Type B pancreatic cell (in vitro differentiated cells): ENCODE measurements at places on chromosomes 11 and 22.

GRCh38 chr11:87039371-87039770 lies 1.6 kb downstream of the TMEM135 start:
- peaks cover 27% of the 10 kb centered on the region for H3K4me1 ChIP-seq
- H3K36me3 ChIP-seq: peaks cover 29% of the 10 kb centered on the region
- DNase-seq: no peak
- H3K4me3 ChIP-seq: peak overlapping the region; percentile 99
- no peaks in the 10 kb centered on the region for H3K27me3 ChIP-seq

DNA sequence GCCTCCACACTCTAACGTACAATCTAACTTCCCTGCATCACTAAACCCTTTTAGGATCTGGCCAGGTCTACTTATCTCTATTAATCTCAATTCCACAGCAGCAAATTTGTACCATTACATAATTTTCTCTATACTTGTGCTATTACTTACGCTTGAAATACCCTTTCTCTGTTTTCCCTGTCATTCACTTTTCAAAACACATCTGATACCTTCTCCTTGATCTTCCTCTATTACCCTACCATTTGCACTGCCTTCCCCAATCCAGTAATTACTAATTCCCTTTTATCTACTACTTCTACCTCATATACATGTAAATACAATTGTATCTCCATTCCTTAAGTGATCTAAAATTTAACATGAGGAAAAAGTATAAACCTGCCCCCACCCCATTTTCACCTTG lies 14.0 kb downstream of the CHORDC1 start:
- no peak for DNase-seq
- no peak overlapping the region for H3K4me3 ChIP-seq
- H3K4me1 ChIP-seq: no peaks in the 10 kb centered on the region
- no peak overlapping the region for H3K27ac ChIP-seq
- H3K27me3 ChIP-seq: no peaks in the 10 kb centered on the region

DNA sequence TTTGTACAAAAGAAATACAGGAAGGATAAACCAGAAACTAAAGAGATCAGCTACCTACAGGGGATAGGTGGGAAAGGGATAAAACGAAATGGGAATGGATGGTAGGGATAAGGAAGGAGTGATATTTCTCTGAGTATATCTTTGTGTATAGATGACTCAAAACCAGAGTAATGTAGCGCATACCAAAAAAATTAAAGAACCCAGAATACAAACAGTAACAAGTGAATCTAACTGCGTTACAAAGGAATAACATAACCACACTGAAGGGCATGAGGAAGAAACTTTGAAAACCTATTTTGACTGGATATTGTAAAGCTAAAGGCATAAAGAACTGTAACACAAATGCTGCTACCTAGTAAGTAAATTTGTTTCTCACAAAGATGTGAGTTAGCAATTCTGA lies 37.9 kb downstream of the MAPK1 start:
- no peak for DNase-seq
- no peak overlapping the region for H3K4me3 ChIP-seq
- no peaks in the 10 kb centered on the region for H3K36me3 ChIP-seq

GRCh38 chr11:102138670-102139069 lies 28.4 kb downstream of the YAP1 start:
- H3K36me3 ChIP-seq: peaks cover 40% of the 10 kb centered on the region
- DNase-seq: no peak
- H3K4me1 ChIP-seq: peaks cover 43% of the 10 kb centered on the region

- H3K4me1 ChIP-seq: peaks cover 42% of the 10 kb centered on the region
- H3K27ac ChIP-seq: peak overlapping the region; percentile 82
- H3K27me3 ChIP-seq: no peaks in the 10 kb centered on the region
Measured at GRCh38 chr11:129733981-129734380, 81.7 kb upstream of the TMEM45B start.

DNA sequence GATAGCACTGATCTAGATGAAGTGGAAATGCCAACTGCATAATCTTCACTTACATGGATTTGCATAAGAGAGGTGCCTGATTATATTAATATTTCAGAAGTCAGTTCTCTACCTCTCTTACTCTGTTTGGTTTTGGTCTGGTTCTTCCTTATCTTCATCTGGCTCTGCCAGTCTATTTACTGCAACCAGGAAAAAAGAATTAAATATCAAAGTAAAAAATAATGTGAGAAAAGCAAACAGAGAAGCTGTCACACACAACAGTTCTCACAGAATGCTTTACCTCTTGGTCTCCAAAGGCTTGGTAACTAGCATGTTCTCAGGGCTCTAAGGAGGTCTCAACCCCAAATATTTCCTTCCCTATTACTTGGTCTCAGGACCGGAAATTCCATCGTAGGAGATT lies 6.7 kb downstream of the VSIG10L2 start:
- H3K36me3 ChIP-seq: peaks cover 7% of the 10 kb centered on the region
- H3K4me1 ChIP-seq: peaks cover 13% of the 10 kb centered on the region
- H3K4me3 ChIP-seq: no peak overlapping the region
- H3K27me3 ChIP-seq: no peaks in the 10 kb centered on the region
- no peak for DNase-seq

- no peaks in the 10 kb centered on the region for H3K36me3 ChIP-seq
- no peak overlapping the region for H3K27ac ChIP-seq
- DNase-seq: no peak
- peaks cover 4% of the 10 kb centered on the region for H3K4me1 ChIP-seq
- no peak overlapping the region for H3K4me3 ChIP-seq
Measured at GRCh38 chr22:46560696-46561295, 23.4 kb upstream of the CELSR1 start.

DNA sequence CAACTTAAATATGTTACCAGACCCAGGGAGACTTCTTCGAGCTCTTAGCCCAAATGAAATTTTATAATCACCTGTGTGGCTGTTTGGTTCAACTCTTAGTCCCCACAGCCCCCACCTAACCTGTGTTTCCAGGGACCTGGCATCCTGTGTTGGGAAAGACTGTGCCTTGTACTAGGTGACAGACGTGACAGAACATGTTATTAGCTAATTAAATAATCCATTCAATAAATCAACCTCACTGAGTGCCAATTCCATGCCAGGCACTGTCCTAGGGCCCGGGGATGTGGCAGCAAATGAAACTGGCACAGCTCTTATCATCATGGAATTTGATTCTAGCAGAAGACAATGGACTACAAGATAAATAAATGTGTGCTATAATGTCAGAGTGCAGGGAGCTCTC lies 431.9 kb downstream of the MIAT start:
- DNase-seq: no peak
- no peak overlapping the region for H3K27ac ChIP-seq
- H3K27me3 ChIP-seq: peaks cover 26% of the 10 kb centered on the region
- H3K4me3 ChIP-seq: no peak overlapping the region
- peaks cover 7% of the 10 kb centered on the region for H3K4me1 ChIP-seq

DNA sequence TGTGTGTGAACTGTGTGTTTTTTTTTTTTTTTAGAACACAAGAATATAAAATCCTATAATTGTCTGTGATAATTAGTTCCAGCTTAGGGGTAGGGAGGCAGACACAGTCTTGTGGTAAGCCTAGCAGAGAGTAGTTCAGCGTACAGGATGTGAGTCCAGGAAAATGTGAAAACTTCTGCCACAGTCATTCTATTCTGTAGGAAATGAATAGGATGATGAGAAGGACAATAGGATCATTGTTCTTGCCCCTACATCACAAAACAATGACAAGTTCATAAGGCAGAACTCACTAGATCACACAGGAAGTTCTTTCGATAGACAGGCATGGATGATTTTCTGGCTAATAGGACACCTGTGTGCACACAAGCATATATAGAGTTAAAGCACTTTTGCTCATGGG lies 132.2 kb downstream of the NAV2 start:
- DNase-seq: no peak
- no peak overlapping the region for H3K4me3 ChIP-seq
- no peak overlapping the region for H3K27ac ChIP-seq
- H3K36me3 ChIP-seq: no peaks in the 10 kb centered on the region
- no peaks in the 10 kb centered on the region for H3K27me3 ChIP-seq

- no peak for DNase-seq
- no peak overlapping the region for H3K4me3 ChIP-seq
- peaks cover 68% of the 10 kb centered on the region for H3K36me3 ChIP-seq
Measured at GRCh38 chr11:68521969-68522652, 61.6 kb downstream of the PPP6R3 start.

- peaks cover 12% of the 10 kb centered on the region for H3K27me3 ChIP-seq
- H3K27ac ChIP-seq: no peak overlapping the region
- H3K36me3 ChIP-seq: no peaks in the 10 kb centered on the region
- H3K4me3 ChIP-seq: no peak overlapping the region
Measured at GRCh38 chr11:1126935-1127663, 30.7 kb upstream of the MUC5AC start.

DNA sequence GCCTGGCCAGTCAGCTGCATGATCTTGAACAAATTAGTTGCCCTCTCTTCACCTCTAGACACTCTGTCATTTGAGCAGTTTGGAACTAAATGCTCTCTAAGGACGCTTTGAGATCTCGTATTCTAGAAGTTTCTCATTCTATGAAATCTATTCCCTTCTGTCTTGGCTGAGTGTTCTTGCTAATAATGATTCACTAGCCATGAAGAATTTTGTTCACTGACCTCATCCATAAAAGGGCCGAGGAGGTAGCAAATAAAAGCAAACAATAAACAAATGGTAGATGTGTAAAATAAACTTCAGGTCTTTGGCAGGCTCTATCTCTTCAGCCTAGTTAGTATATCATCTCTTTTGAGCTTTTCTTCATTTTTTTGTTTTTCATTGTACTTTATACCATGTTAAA lies 76.6 kb downstream of the USP35 start:
- no peak overlapping the region for H3K4me3 ChIP-seq
- H3K27me3 ChIP-seq: no peaks in the 10 kb centered on the region
- peaks cover 8% of the 10 kb centered on the region for H3K36me3 ChIP-seq
- peaks cover 32% of the 10 kb centered on the region for H3K4me1 ChIP-seq
- no peak for DNase-seq
- no peak overlapping the region for H3K27ac ChIP-seq

DNA sequence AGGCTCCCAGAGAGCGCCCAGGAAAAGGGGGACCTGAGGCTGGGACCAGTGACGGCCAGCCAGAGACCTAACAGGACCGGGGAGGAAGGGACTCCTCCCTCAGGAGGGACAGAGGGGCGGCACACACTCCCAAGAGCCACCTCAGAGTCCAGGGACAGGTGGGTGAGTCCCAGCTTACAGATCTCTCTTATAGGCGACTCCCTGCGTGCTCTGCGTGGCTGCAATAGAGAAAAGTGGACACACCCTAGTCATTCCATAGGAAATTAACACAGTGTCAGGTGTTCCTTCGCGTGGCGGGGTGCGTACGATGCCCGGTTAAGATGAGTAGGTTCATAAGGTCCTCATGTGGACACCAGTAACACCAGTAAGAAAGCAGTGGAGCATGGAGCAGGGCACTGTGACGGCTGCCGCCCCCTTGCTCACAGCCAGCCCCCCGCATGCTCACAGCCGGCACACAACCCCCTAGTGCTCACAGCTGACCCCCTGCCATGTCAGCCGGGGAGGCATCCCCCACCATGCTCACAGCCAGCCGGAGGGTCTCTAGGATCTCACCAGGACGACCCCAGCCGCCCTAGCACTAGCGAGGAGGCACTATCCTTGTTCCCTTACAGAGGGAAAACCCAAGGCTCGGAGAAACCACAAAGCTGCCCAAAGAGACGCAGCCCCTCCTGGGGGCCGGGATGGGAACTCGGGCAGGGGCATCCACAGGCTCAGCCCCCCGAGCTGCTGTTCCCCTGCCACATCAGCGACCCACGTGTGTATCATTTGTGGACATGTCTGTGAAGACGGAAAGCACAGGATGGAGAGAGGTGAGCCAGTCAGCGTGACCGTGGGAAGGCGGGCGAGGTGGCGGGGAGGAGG lies 426.8 kb downstream of the TBC1D22A start:
- H3K36me3 ChIP-seq: no peaks in the 10 kb centered on the region
- no peak overlapping the region for H3K4me3 ChIP-seq
- no peak overlapping the region for H3K27ac ChIP-seq
- H3K4me1 ChIP-seq: no peaks in the 10 kb centered on the region

DNA sequence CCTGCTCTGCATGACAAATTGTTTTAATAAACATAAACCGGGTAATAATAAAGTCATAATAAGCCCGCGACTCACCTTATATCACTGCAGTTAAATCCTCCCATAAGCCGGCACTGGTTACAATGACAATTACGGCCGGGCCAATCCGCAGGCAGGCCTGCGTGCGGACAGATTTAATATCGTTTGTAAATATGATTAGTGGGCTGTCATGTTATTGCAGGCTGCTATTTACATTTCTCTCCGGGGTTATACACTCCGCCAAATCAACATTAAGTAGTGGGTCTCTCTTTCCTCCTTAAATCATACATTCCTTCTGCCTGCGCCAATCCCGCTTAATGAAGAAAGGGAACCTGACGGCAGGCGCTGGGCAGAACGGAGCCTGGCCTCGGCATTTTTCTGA lies 51.8 kb upstream of the LMO1 start:
- H3K4me3 ChIP-seq: no peak overlapping the region
- no peak overlapping the region for H3K27ac ChIP-seq
- DNase-seq: no peak
- H3K27me3 ChIP-seq: peaks cover 35% of the 10 kb centered on the region
- H3K4me1 ChIP-seq: peaks cover 13% of the 10 kb centered on the region
